Endodermal cell (in vitro differentiated cells): ENCODE measurements at places on chromosomes 3 and 15. TPM values are rescaled to one million over a fixed set of nuclear protein-coding genes. Genes with fewer than 3 reads are reported as not detected.
A peak's percentile ranks its signal among the peaks of the same experiment; 100 is the strongest.

The SLC9C1 gene
- 0.66 and 1.2 TPM in 2 replicates for total RNA-seq

The CA12 gene
- 1.2 to 4.3 TPM (median 1.8 TPM) in 3 replicates for total RNA-seq

The DLL4 gene
- 0.16 and 0.20 TPM in 2 replicates for total RNA-seq

The MYL3 gene
- 2.0 to 2.8 TPM (median 2.3 TPM) in 3 replicates for total RNA-seq

The DAZL gene
- total RNA-seq, result 0.14 TPM in 1 of 2 replicates, not detected in the other

The SLC9A9 gene
- total RNA-seq, result 3.7 and 4.3 TPM in 2 replicates

The ARMC8 gene
- 43.8 and 60.4 TPM in 2 replicates for total RNA-seq

The UPK1B gene
- total RNA-seq, result 11.3 to 13.1 TPM (median 11.7 TPM) in 3 replicates

- H3K27me3 ChIP-seq, result no peaks in the 10 kb centered on the region
- no peak for DNase-seq
- peaks cover 4% of the 10 kb centered on the region for H3K4me1 ChIP-seq
Observed at GRCh38 chr15:83855956-83856355, 202.0 kb downstream of the ADAMTSL3 start.

- DNase-seq, result peak; percentile 92
- peak overlapping the region; percentile 73 for H3K4me3 ChIP-seq
- H3K36me3 ChIP-seq, result no peaks in the 10 kb centered on the region
- H3K4me1 ChIP-seq, result peaks cover 7% of the 10 kb centered on the region
Observed at GRCh38 chr3:42043099-42043813, 47.9 kb upstream of the TRAK1 start.

- H3K27me3 ChIP-seq, result no peaks in the 10 kb centered on the region
- H3K4me3 ChIP-seq, result no peak overlapping the region
- H3K4me1 ChIP-seq, result no peaks in the 10 kb centered on the region
- no peak overlapping the region for H3K27ac ChIP-seq
- DNase-seq, result no peak
Observed at GRCh38 chr3:31232055-31233025, 300.4 kb upstream of the STT3B start.

- no peak overlapping the region for H3K27ac ChIP-seq
- H3K36me3 ChIP-seq, result no peaks in the 10 kb centered on the region
- H3K4me1 ChIP-seq, result peaks cover 2% of the 10 kb centered on the region
- H3K27me3 ChIP-seq, result peaks cover 72% of the 10 kb centered on the region
- no peak for DNase-seq
Observed at GRCh38 chr3:24433838-24434591, 60.6 kb downstream of the THRB start.

DNA sequence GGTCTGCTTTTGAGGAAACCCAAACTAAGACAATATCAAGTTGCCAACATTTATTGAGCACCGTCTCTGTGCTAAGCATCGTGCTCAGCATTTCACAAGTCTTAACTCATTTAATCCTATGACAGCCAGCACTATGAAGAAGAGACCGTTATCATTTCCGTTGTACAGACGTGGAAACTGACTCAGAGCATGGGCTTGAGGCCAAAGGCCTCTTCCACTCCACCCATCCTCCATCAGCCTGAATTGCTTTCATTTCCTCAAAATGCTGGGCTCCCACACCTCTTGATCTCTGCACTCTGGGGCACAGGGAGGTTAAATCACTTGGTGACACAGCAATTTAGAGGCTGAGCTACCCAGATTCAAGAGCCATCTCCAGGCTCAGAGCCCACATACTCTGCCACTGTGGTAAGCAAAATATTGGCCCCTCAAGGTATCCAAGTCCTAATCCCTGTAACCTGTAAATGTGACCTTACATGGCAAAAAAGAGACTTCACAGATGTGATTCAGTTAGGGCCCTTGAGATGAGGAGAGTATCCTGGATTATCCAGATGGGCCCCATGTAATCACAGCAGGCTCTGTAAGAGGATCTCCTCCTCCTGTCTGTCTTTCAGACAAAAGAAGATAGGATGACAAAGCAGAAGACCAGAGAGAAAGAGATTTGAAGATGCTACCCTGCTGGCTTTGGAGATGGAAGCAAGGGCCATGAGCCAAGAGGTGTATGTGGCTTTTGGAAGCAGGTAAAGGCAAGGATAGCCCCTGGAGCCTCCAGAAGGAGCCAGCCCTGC is 24.3 kb upstream of the FLNB start:
- peak; percentile 62 for DNase-seq
- no peaks in the 10 kb centered on the region for H3K36me3 ChIP-seq
- H3K27me3 ChIP-seq, result no peaks in the 10 kb centered on the region
- no peak overlapping the region for H3K4me3 ChIP-seq
- no peak overlapping the region for H3K27ac ChIP-seq
- peaks cover 16% of the 10 kb centered on the region for H3K4me1 ChIP-seq

- peak; percentile 75 for DNase-seq
- H3K27me3 ChIP-seq, result no peaks in the 10 kb centered on the region
- H3K36me3 ChIP-seq, result no peaks in the 10 kb centered on the region
- no peaks in the 10 kb centered on the region for H3K4me1 ChIP-seq
Observed at GRCh38 chr15:70604666-70605315, 158.6 kb downstream of the UACA start.

- no peak overlapping the region for H3K4me3 ChIP-seq
- no peak for DNase-seq
- no peaks in the 10 kb centered on the region for H3K4me1 ChIP-seq
- no peak overlapping the region for H3K27ac ChIP-seq
Observed at GRCh38 chr15:34014556-34014955, 24.4 kb downstream of the AVEN start.

DNA sequence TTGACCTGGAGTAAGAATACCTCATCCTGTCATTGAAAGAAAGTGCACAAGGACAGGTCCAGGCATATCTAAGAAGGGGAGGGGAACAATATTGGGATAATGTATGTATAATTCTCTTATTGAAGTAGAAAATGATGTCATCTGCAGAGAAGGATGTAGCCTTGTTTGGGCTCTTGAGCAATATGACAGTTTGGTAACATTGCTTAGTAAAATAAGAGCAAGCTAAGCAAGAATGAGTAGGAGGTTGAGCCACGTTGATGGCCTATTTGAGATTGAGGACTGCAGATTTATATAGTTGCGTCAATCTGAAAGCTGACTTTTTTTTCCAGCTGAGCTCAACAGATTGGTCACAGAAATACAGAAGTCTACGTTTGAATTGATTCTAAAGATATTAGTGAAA is 145.2 kb downstream of the FILIP1L start:
- no peak overlapping the region for H3K4me3 ChIP-seq
- no peak for DNase-seq
- H3K27me3 ChIP-seq, result no peaks in the 10 kb centered on the region
- no peaks in the 10 kb centered on the region for H3K36me3 ChIP-seq

DNA sequence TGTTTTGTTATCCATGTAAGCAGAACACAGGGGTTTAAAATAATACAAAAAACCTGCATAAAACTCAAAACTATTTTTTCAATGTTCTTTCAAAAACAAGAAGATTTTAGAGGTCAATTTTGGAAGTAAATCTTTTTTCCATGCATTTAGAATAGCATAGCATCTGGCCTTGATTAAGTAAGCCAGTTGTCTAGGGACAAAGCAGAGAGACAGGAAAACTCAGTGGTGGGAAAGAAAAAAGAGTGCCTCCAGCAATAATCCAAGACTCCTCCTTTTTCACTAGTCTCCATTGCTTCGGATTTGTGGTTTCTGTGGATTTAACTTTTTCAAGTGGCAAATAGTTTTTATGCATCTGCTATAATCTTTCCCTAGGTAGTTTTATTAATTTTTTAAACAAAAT is 88.9 kb downstream of the SUCNR1 start:
- DNase-seq, result no peak
- H3K36me3 ChIP-seq, result no peaks in the 10 kb centered on the region
- no peaks in the 10 kb centered on the region for H3K27me3 ChIP-seq
- no peak overlapping the region for H3K4me3 ChIP-seq
- H3K4me1 ChIP-seq, result no peaks in the 10 kb centered on the region

DNA sequence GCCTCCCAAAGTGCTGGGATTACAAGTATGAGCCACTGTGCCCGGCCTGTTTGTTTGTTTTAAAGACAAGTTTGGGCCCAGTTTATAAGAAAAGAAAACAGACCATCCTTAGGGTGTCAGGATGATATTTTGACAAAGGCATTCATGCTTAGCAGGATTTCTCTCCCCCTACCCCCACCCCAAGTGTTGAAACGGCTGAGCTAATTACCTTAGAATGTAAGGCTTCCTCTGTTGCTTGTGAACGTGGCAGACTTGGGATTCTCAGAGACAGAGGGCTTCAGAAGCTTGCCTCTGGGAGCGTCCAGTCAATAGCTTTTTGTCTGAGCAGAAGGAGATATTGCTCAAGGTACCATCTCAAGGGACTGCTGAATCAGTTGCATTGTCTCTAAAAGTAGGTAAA is 24.0 kb downstream of the FLNB start:
- DNase-seq, result peak; percentile 69
- H3K36me3 ChIP-seq, result peaks cover 67% of the 10 kb centered on the region
- no peak overlapping the region for H3K27ac ChIP-seq
- no peaks in the 10 kb centered on the region for H3K27me3 ChIP-seq
- H3K4me1 ChIP-seq, result peaks cover 21% of the 10 kb centered on the region
- no peak overlapping the region for H3K4me3 ChIP-seq

GRCh38 chr15:80419546-80419945 is 15.4 kb downstream of the ARNT2 start:
- no peak overlapping the region for H3K4me3 ChIP-seq
- no peaks in the 10 kb centered on the region for H3K36me3 ChIP-seq
- no peaks in the 10 kb centered on the region for H3K4me1 ChIP-seq
- no peak for DNase-seq
- H3K27me3 ChIP-seq, result no peaks in the 10 kb centered on the region

- no peak overlapping the region for H3K27ac ChIP-seq
- no peaks in the 10 kb centered on the region for H3K4me1 ChIP-seq
- H3K27me3 ChIP-seq, result no peaks in the 10 kb centered on the region
- no peak overlapping the region for H3K4me3 ChIP-seq
- no peak for DNase-seq
- no peaks in the 10 kb centered on the region for H3K36me3 ChIP-seq
Observed at GRCh38 chr3:56914646-56915045, 112.9 kb upstream of the ARHGEF3 start.

- DNase-seq, result no peak
- peaks cover 31% of the 10 kb centered on the region for H3K4me1 ChIP-seq
- peak overlapping the region; percentile 37 for H3K4me3 ChIP-seq
- H3K27me3 ChIP-seq, result no peaks in the 10 kb centered on the region
Observed at GRCh38 chr3:187570776-187571175, 99.4 kb downstream of the SST start.

DNA sequence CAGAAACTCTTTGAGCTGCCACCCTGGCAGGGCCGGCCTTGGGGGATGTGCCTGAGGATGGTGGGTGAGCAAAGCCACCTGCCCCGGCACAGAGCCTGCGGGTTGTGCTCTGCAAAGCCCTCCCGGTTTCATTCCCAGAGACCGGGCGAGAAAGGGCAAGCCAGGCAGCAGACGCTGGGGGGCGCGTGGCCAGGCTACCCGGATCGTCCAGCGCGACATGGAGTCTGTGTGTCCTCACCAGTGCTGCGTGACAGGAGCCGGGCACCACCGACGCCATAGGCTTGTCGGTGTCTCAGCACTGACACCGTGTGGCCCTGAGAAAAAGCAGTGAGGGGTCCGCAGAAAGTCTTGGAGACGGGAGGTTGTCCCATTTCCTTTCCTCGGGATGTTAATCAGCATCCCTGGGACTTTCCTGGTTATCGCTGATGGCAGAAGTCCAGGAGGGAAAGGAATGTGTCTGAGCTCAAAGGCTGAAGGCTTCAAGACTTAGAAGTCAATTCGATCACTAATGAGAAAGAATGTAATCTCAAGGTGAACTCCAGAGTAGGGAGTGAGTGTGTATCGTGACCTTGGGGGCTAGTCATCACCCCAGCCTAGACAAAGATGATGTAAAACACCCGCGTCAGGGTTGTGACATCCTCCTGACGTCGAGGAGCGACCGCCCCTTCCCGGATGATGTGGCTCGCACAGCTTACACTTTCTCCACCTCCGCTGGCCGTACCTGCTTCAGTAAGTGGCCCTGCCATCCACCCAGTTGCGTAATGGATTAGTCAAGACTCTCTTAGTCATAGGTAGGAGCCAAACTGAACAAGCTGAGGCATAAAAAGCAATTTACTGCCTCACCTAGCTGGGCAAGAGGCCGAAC is 36.3 kb upstream of the PLA2G4E start:
- peak; percentile 97 for DNase-seq
- H3K27ac ChIP-seq, result no peak overlapping the region
- H3K27me3 ChIP-seq, result no peaks in the 10 kb centered on the region
- H3K4me1 ChIP-seq, result peaks cover 3% of the 10 kb centered on the region
- no peak overlapping the region for H3K4me3 ChIP-seq

- H3K27ac ChIP-seq, result no peak overlapping the region
- peaks cover 3% of the 10 kb centered on the region for H3K4me1 ChIP-seq
- H3K4me3 ChIP-seq, result no peak overlapping the region
- DNase-seq, result no peak
- H3K36me3 ChIP-seq, result no peaks in the 10 kb centered on the region
- no peaks in the 10 kb centered on the region for H3K27me3 ChIP-seq
Observed at GRCh38 chr3:113354307-113354706, 87.0 kb downstream of the CFAP44 start.

DNA sequence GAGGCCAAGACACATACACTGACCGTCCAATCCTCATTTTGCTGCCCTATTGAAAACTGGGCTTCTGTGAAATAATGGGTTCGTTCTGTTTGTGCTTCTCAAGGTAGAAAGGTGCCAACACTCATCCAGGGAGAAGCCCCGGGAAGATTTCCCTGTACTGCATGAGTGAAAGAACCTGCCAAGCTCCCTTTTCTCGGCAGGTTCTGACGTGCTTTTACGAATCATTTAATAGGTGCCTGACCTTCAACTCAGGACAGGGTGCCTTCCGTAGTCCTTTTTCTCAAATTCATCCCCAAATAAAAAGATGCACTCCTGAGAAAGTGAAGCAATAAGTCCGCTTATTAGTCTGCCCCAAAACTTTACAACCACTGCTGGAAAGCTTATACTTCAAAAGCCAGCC is 64.2 kb downstream of the B3GNT5 start:
- DNase-seq, result no peak
- H3K36me3 ChIP-seq, result peaks cover 91% of the 10 kb centered on the region
- H3K27me3 ChIP-seq, result no peaks in the 10 kb centered on the region
- H3K4me1 ChIP-seq, result peaks cover 9% of the 10 kb centered on the region
- no peak overlapping the region for H3K27ac ChIP-seq

DNA sequence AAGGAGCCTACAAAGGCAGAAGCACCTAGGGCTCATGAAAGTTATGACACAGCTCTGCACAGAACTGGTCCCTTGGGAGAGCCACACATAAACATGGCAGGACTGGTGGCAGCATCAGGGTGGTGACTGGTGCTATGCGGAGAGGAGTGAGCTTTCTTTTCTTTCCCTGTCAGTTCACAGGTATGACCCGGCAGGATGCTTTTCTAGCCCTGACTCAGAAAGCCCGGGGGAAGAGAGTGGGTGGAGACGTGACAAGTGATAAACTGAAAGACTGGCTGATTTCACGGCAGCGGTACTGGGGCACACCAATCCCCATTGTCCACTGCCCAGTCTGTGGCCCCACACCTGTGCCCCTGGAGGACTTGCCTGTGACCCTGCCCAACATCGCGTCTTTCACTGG is 103.0 kb downstream of the LARS2 start:
- no peaks in the 10 kb centered on the region for H3K27me3 ChIP-seq
- no peak overlapping the region for H3K27ac ChIP-seq
- H3K36me3 ChIP-seq, result peaks cover 67% of the 10 kb centered on the region
- no peak overlapping the region for H3K4me3 ChIP-seq
- no peak for DNase-seq
- no peaks in the 10 kb centered on the region for H3K4me1 ChIP-seq

GRCh38 chr15:92843814-92844213 is 56.3 kb upstream of the CHD2 start:
- no peaks in the 10 kb centered on the region for H3K36me3 ChIP-seq
- no peaks in the 10 kb centered on the region for H3K27me3 ChIP-seq
- H3K4me1 ChIP-seq, result peaks cover 4% of the 10 kb centered on the region

GRCh38 chr3:30354513-30354912 is 251.9 kb upstream of the TGFBR2 start:
- no peak overlapping the region for H3K27ac ChIP-seq
- H3K4me1 ChIP-seq, result peaks cover 5% of the 10 kb centered on the region
- H3K27me3 ChIP-seq, result no peaks in the 10 kb centered on the region
- no peak overlapping the region for H3K4me3 ChIP-seq
- no peaks in the 10 kb centered on the region for H3K36me3 ChIP-seq
